Activated CD4-positive, alpha-beta T cell treated with anti-CD3 and anti-CD28 coated beads, Interleukin-2, amount 10 ng/mL, durations not matched to agents 7 days and 5 days (primary cell): ENCODE measurements at places on chromosomes 13 and 19.

DNA sequence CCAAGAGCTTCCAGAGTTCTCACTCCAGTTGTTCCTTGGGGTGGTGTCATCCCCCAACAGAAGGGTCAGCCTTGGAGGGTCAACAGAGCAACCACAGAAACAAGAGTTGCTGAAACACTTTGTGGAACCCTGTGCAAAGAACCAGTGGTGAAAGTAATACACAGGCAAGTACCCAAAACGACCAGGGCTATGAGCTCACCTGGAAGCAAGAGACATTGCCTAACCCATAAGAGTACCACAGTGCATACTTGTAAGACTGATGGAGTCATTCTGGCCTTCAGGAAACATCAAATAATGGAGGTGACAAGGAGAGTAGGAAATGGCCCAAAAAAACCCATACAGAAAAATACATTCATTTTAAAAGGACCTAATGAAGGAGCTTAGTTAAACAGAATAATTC lies 184.3 kb upstream of the TSC22D1 start:
- no peaks in the 10 kb centered on the region for H3K36me3 ChIP-seq
- no peaks in the 10 kb centered on the region for H3K27me3 ChIP-seq
- no peak for DNase-seq
- H3K4me3 ChIP-seq: no peak overlapping the region

DNA sequence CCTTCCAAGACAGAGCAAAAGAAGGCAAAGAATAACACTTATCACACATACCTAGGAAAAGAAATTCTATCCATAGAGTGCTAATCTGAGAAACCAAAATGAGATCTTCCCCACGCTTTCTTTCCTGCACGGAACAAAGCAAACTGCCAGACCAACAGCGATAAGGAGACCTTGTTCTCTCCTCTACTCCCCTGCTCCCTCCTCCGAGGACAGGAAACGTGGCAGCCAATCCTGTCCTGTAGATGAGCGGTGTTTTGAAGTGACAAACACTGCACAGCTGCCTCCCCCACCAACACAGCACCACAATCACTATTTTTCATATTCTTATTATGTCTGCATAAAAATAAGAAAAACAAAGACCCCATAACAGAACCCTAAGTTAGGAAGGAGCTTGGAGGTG lies 113.9 kb upstream of the IRS2 start:
- no peak overlapping the region for H3K27ac ChIP-seq
- H3K4me1 ChIP-seq: no peaks in the 10 kb centered on the region
- no peak overlapping the region for H3K4me3 ChIP-seq

DNA sequence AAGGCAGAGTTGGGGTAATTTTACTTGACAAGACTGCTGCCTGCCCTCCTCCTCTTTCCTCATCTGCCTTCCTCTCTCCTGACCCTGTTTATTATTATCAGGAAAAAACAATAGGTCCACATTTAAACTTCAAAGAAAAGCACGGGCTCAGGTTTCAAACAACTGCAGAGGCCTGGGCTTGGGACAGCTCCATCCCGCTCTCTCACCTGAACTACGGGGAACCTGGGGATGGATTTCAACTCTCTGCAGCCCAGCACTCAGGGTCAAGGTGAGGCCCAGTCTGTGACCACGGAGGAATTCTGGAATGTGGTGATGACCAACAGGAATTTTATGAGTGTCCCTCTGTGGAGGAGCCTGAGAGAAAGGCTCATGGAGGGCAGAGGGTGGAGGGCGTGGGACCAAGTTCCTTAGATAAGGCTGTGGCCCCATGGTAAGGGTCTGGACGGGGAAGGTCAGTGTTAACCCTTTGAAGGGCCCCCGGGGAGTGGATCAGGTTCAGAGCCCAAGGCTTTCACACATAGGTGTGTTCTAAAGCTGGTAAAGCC lies 220.8 kb upstream of the MAB21L1 start:
- H3K27me3 ChIP-seq: no peaks in the 10 kb centered on the region
- no peak overlapping the region for H3K4me3 ChIP-seq
- no peaks in the 10 kb centered on the region for H3K4me1 ChIP-seq
- no peaks in the 10 kb centered on the region for H3K36me3 ChIP-seq

DNA sequence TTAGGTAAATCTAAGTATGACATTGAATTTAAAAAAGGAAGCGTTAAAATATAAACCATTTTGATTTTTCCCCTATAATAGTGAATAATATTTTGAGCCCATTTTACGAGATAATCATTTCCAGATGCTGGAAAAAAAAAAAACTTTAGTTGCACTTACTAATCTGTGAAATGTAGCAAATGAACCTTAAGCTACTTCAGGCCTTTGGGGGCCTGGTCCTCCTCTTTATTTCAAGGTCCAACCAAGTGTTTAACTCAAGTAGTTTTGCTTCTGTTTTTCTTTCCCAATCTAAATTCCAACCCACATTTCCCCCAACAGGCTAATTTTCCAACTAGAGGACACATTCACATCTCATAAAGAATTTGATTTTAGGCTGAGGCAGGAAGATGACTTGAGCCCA lies 101.2 kb downstream of the TNFRSF19 start:
- H3K36me3 ChIP-seq: no peaks in the 10 kb centered on the region
- DNase-seq: no peak
- no peak overlapping the region for H3K4me3 ChIP-seq
- H3K27me3 ChIP-seq: peaks cover 23% of the 10 kb centered on the region
- no peaks in the 10 kb centered on the region for H3K4me1 ChIP-seq

GRCh38 chr13:76647550-76647949 lies 238.7 kb downstream of the KCTD12 start:
- H3K27me3 ChIP-seq: no peaks in the 10 kb centered on the region
- no peaks in the 10 kb centered on the region for H3K4me1 ChIP-seq
- DNase-seq: no peak
- no peak overlapping the region for H3K27ac ChIP-seq
- no peak overlapping the region for H3K4me3 ChIP-seq
- H3K36me3 ChIP-seq: no peaks in the 10 kb centered on the region

DNA sequence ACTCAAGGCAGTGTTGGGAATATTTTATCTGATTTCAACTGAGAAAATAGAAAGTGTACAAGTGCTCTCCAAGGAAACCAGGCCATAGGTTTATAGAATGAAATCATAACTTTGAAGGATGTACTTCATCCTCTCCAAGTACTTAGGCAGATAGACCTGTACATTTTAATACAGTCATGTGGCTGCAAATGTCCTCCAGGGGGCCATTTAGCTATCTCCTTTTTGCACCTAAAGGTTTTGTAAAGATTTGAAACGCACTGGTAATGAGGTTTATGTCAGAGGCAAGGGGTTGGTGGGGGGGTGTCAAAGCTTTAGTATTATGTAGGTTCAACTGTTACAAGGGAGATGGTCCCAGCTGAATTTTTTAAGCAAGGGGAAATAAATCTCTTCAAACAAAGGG lies 364.4 kb downstream of the DCT start:
- DNase-seq: no peak
- H3K27me3 ChIP-seq: no peaks in the 10 kb centered on the region
- H3K4me1 ChIP-seq: no peaks in the 10 kb centered on the region
- H3K4me3 ChIP-seq: no peak overlapping the region
- no peaks in the 10 kb centered on the region for H3K36me3 ChIP-seq

DNA sequence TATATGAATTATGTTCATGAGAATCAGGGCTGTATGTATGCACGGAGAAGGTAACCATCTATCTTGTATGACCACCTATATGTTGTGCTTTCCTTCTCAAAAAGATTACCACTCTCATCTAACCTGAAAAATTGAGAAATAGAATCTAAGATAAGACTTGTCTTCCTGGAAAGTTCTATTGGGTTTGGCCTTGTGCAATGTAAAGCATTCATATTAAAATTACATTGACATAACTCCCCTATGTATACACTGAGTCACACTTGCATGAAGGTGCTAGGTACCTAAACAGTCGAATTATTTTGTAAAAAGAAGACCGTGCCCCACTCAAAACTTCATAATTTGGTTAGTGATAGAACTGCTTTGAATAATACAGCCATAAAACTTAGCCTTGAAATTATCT lies 54.5 kb upstream of the RFXAP start:
- peaks cover 14% of the 10 kb centered on the region for H3K27me3 ChIP-seq
- no peak overlapping the region for H3K4me3 ChIP-seq
- no peaks in the 10 kb centered on the region for H3K4me1 ChIP-seq
- H3K36me3 ChIP-seq: no peaks in the 10 kb centered on the region
- DNase-seq: no peak

GRCh38 chr13:64855506-64855905 lies 2374.6 kb downstream of the PCDH9 start:
- no peak overlapping the region for H3K4me3 ChIP-seq
- DNase-seq: no peak
- no peaks in the 10 kb centered on the region for H3K36me3 ChIP-seq
- no peaks in the 10 kb centered on the region for H3K27me3 ChIP-seq
- H3K27ac ChIP-seq: no peak overlapping the region

DNA sequence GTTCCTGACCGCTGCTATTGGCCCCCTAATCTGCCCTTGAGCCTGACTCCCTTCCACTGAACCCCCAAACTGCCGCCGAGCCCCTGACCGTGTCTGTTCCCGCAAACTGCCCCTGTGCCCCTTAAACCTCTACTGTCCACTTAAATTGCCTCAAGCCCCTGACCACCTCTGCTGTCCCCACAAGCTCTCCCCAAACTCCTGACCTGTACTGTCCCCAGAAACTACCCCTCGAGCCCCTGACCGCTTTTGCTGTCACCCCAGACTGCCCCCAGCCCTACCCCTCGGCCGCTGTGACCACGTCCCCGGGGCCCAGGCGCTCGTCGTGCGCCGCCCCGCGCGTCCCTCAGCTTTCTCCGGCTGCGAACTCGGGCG lies 382 bp downstream of the ZNF77 start:
- H3K27me3 ChIP-seq: no peaks in the 10 kb centered on the region
- H3K4me3 ChIP-seq: peak overlapping the region; percentile 89
- peaks cover 28% of the 10 kb centered on the region for H3K4me1 ChIP-seq
- H3K27ac ChIP-seq: peak overlapping the region; percentile 99

DNA sequence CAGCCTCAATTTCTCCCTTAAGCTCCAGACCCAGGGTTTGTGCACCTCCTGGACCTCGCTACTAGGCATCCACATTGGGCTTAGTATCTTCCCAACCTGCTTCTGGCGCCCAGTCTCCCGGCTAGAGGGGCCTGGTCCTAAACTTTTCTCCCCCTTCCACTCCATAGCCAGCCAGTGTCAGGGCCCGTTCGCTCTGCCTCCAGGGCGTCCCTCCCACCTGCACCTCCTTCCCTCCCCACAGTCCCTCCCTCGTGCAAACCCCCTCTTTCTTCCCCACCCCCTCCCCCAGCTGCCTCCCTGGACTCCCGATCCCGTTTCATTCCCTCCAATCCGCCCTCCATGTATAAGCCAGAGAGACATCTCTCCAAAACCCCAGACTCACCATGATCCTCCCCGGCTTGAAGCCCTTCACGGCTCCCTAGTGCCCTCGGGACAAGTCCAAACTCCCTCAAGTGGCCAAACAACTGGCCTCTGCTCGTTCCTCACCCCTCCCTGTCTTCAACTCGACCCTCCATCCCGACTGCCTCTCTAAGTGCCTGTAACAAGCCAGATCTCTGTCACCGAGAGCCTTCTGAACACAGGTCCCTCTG lies 997 bp upstream of the SAMD4B start:
- peak overlapping the region; percentile 94 for H3K27ac ChIP-seq
- peaks cover 72% of the 10 kb centered on the region for H3K4me1 ChIP-seq
- DNase-seq: peak; percentile 26

- no peaks in the 10 kb centered on the region for H3K27me3 ChIP-seq
- H3K27ac ChIP-seq: no peak overlapping the region
- H3K4me1 ChIP-seq: no peaks in the 10 kb centered on the region
- DNase-seq: no peak
These were observed 606.5 kb downstream of the UQCRFS1 start for GRCh38 chr19:28606269-28607032.

GRCh38 chr13:39688699-39689405 lies 33.4 kb downstream of the COG6 start:
- no peaks in the 10 kb centered on the region for H3K27me3 ChIP-seq
- DNase-seq: no peak
- no peak overlapping the region for H3K4me3 ChIP-seq
- H3K36me3 ChIP-seq: peaks cover 13% of the 10 kb centered on the region
- H3K27ac ChIP-seq: peak overlapping the region; percentile 65

DNA sequence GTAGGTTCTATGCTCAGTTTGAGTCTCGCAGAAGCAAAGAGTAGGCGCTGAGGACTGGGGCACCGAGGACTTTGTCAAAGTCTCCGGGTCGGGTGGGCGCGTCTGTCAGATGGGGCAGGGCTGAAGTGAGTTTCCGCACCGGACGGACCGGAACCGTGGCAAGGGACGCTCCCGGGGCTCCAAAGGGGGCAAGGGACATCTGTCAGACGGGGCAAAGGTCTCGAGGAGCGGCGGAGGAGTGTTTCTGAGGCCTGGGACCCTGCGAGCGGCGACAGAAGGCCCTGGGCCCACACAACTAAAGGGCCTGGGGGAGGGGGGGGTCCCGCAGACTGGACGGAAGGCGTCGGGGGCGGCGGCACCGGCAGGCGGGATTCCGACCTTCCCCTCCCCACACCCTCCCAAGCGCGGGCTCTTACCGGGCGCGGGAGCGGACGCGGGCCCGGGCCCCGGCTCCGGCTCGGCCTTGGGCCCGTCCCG lies 13.3 kb upstream of the AKAP8L start:
- H3K27me3 ChIP-seq: no peaks in the 10 kb centered on the region
- H3K27ac ChIP-seq: peak overlapping the region; percentile 93
- peak; percentile 34 for DNase-seq

GRCh38 chr13:57716295-57716694 lies 84.8 kb downstream of the PCDH17 start:
- H3K27me3 ChIP-seq: no peaks in the 10 kb centered on the region
- DNase-seq: no peak
- H3K36me3 ChIP-seq: no peaks in the 10 kb centered on the region
- no peak overlapping the region for H3K4me3 ChIP-seq
- no peaks in the 10 kb centered on the region for H3K4me1 ChIP-seq

DNA sequence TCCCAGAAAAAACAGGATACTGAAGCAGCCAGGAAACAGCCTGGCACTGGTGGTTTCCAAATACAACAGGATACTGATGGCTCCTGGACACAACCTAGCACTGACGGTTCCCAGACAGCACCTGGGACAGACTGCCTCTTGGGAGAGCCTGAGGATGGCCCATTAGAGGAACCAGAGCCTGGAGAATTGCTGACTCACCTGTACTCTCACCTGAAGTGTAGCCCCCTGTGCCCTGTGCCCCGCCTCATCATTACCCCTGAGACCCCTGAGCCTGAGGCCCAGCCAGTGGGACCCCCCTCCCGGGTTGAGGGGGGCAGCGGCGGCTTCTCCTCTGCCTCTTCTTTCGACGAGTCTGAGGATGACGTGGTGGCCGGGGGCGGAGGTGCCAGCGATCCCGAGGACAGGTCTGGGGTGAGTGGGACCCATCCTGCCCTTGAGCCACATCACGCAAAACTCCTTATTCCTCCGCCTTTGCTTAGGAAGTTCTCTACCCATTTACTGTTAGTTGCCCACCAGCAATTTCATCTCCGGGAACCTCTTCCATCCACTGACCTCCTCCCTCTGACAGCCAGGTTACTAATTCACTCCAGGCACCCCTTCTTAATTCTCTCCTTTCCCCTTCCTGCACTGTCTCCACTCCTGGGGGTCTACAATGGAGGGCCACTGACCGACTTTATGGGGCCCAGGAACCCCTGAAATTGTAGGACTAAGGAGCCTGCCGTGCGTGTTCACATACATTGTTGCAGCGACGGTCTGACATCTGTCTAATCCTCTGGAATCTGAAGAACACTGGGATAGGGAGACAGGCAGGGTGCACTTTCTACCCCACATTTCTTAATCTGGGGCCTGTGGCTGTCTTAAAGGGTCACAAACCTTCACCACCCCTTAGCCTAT lies 1.2 kb downstream of the ITPKC start:
- H3K36me3 ChIP-seq: peaks cover 13% of the 10 kb centered on the region
- H3K4me3 ChIP-seq: peak overlapping the region; percentile 81
- no peaks in the 10 kb centered on the region for H3K27me3 ChIP-seq
- peak overlapping the region; percentile 90 for H3K27ac ChIP-seq
